Stimulated activated naive CD8-positive, alpha-beta T cell treated with anti-CD3 and anti-CD28 coated beads, Interleukin-15, Interleukin-2, amounts not matched to agents 100 U/mL and 50 U/mL, for 24 hours (primary cell): ENCODE measurements at places on chromosomes 2 and 18.
A peak's percentile ranks its signal among the peaks of the same experiment; 100 is the strongest.

DNA sequence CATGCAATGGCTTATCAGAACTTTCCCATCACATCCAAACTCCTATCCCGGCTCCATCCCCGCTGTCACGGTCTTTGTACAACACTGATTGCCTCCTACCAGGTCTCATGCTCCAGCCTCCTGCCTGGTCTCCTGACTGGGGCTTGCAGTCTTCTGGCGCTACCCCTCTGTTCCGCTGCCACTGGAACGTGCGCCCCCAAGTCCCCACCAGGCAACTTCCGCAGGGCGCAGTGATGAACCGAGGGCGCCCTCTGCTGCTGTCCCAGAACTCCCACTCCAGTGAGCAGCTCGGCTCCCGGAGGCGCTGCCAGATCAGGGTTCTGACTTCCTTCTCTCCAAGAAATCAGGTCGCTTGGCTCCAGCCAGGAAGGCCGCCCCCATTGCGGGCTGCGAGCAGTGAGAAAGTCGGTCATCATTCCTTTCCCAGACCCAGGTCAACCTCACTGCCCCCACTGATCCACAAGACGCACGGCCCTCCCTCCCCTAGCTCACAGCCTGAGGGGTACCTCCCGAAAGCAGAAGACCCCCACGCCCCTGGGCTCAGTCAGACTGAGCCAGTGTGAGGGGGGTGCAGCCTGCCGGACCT is 43.9 kb upstream of the RAB11FIP5 start:
- peak; percentile 69 for DNase-seq

DNA sequence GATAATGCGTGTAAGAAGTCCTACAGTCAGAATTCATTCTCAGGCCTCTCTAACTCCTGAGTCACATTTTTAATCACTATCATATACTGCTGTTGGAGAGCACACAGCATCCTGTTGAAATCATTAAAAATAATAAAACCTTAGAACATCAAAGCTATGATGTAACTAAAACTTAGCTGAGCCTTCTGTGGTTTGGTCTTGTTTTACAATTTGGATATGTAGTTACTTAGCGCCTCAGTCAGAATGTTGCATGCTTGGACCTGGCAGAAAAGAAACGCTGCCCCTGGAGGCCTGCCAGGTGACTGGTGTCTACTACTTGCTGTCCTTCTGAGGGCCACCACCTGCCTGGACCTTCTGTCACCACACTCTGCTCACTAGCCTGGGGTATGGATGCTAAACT is 261.1 kb upstream of the RASGRP3 start:
- no peak for DNase-seq

DNA sequence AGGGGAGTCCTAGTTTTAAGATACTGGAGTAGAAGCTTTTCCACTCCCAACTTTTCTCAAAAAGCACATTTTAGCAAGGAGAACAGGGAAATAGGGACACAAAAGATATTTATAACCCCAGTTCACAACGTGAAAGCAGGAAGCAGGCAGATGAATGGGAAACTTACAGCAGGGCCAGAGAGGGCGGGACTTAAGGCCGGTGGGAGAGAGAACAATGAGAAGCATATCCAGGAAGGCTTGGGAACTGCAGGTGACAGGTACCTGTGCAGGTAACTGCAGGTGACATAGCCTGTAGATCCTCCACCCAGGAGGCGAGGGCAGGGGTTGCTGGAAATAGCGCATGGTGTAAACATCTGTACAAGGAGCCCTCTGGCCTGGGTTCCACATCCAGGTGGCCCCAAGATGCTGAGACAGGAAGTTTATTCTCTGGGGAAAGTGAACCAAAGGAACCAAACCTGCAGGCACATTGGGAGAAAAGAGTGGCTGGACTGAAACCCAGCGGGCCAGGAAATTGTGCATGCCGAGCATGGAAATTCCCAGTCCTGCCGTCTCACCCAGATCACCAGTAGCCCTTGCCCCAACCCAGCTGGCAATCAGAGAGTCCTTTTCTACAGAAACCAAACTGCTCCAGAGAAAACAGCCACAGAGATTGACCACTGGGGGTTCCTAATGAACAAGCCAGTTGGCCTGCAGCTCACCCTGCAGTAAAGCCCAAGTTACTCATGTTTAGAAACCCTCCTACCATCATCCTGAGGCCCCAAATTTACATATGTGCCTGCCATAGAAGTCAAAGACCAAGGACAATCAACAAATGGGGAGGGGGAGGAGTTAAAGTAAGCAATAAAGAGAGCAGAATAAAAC is 24.3 kb upstream of the COL6A3 start:
- DNase-seq, result peak; percentile 18

GRCh38 chr2:9288233-9288632 is 81.6 kb downstream of the ASAP2 start:
- DNase-seq, result no peak

DNA sequence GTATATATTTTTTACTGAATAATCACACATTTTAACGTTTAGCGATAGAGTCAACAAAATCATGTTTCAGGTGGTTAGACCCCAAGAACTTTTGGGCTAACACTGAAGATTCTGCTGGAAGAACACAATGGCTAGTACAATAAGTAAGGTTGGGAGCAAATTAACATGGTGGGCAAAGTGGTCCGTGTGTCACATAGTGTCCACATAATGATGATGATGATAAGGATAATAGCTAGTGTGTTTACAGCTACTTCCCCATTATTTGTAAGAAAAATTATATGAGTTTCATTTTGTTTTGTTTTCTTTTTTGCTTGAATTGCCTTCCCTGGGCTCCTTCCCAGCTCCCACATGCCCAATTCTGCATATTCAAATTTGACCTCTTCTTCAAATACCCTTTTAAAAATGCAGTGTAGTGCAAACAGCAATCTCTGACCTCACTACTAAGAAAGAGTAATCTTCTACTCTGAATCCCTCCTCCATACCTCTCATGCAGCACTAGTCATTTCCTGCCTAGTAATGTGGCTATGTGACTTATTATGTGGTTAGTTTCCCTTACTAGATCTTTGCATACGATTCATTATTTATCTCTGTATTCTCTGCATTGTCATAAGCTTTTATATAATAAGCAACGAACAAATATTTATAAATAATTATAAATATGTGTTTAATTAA is 16.9 kb upstream of the VPS54 start:
- no peak for DNase-seq

- DNase-seq, result no peak
These were observed 204.1 kb downstream of the LDLRAD4 start for GRCh38 chr18:13422541-13423147.

DNA sequence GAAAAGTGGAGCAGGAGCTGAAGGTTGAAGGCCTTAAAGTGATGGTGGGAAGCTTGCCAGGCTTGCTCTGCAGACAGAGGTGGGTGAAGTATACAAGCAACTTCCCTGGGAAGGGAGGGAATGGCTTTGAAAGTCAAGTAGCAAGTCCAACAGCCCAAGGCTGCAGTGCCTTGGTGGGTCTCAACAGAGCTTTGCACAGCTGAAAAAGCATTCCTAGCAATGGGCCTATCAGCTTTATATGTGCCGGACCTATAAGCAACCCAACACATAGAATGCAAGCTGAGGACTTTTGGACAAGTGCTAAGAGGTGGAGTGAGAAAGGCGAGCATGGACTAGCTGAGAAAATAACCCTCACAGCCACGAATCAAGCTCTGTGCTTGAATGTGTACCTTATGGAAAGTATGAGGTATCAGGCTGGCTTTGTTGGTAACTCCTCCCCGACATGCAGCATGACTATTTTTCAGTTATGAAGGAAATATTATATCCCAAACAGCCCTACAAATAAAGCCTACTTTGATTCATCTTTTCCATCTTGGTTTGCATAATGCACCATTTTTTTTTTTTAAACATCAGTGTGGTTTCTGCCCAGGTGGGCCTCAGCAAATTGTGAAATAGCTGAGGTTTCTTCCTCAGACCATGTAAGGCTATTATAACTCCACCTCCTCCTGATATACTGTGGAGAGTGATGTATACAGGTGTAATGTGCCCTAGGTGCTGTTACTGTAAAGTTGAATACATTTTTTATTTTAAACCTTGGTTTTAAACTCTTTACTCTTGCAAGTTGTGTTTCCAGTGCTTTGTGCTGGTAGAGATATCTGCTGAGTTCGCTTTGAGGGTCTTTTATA is 241.4 kb upstream of the CXCR4 start:
- no peak for DNase-seq

DNA sequence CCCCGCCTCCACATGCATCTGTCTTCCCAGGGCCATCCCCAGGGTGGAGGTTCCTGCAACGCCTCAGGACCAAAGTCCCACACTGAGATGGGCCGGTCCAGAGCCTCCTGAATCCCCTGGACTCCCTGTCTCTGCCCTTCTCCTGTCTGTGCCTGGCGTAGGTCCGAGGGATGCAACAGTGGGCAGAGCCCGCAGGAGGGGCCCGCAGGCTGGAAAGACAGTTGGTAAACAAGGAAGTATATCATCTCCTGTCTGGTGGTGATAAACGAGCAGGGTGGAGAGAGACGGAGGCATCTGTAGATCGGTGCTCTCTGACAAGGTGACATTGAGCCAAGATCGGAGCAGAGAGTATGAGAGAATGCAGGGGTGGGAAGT is 72.6 kb upstream of the RAB6C start:
- no peak for DNase-seq

DNA sequence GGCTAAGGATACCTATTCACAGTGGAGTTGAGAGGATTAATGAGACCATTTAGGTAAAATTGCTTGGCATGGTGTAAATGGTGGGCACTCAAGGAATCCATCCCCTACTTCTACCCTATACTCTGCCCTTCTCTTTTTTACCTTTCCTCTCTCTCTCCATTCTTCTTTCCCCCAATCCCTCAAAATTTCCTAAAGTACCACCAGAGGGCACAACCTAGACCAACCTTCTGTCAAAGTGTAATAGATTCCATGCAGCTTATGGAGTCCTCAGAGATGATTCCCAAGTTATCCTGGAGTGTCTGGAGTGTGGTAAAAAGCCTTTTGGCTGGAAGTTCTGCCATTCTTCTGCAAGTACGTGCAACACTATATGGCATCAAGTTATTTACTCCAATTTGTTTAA is 33.0 kb upstream of the CCDC195 start:
- DNase-seq, result no peak

GRCh38 chr2:70927138-70927537 is 8.6 kb upstream of the ATP6V1B1 start:
- DNase-seq, result no peak

- DNase-seq, result no peak
These were observed 786.9 kb downstream of the EPHA4 start for GRCh38 chr2:220785178-220785577.

GRCh38 chr18:13267431-13267873 is 48.9 kb downstream of the LDLRAD4 start:
- DNase-seq, result no peak

DNA sequence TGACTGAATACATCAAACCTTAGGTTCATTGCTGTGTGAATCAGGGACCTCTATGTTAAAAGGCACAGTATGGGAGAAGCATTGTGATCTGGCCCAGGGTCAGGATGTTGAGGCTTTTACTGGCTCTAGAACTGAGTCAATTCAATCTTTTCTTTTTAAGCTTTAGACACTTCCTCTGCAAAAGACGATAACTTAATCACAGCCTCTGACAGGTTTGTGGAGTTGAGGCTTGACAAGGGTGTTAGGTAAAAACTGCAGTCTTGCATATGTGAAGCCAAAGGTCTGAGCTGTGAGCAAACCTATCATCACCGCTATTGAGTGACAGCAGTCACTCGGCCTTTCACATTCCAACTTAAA is 17.3 kb upstream of the ARHGAP25 start:
- DNase-seq, result no peak

DNA sequence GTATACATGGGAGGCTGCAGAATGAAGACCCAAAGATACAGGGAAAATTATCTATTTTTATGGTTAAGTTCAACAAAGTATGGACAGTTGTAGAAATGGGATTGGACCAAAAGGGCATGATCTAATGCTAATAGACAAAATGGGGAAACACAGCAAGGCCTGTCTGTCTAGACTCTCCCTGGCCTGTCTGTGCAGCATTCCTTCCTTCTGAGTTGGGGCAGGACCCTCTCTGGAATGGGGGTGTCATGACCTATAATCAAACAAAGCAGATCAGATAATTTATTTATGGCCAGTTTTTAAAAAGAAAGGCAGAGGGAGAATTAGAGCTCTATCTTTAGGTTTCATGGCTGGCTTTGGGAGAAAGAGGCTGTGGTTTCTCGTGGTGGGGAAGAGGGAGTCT is 104.4 kb downstream of the CTIF start:
- no peak for DNase-seq

DNA sequence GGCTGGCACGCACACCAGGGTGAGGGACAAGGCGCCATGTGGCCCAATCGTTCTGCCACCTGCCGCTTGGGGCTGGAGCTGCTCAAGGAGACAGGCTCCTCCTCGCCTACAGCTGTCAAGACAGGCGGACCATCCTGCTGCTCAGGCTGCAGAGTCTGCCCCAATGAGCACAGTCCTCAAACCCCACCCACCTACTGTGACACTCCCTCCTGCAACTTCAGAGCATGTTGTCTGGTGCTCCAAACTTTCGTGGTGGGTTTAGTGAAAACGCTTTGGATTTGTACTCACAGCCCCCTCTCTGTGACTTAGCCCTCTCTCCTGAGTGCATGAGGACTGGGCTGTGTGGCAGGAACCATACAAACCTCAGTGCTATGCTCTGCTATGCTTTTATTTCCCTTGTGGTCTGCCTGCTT is 23.2 kb upstream of the SLC35F6 start:
- peak; percentile 40 for DNase-seq

DNA sequence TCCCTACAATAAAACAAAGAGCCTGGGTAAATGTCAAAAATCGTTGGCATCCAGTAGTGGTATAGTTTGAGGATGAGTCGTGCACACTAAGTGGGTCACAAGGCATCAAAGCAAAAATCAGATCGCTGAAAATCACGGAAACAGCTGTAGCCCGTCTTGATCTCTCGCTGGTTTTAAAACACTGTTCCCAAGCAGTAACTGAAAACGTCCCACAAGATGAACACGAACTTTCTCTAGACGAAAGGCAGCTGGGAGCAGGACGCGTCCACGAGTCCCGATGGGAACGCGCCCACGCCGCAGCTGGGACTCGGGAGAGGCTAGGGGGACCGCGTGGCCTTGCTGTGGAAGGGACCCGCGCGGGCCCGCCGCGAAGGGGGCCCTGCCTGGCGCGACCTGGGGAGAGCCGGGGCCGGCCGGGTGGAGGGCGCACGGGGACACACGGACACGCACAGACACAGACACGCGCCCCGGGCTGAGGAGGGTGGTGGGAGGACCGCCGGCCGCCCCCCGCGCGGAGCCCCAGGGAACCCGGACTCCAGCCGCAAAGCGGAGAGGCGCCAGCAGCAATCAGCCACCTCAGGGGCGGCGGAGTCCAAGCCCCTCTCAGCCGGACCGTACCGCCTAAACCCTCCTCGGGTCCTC is 651 bp downstream of the STK17B start:
- DNase-seq, result no peak
